ENCODE measurements at places on chromosomes 16 and 17.

DNA sequence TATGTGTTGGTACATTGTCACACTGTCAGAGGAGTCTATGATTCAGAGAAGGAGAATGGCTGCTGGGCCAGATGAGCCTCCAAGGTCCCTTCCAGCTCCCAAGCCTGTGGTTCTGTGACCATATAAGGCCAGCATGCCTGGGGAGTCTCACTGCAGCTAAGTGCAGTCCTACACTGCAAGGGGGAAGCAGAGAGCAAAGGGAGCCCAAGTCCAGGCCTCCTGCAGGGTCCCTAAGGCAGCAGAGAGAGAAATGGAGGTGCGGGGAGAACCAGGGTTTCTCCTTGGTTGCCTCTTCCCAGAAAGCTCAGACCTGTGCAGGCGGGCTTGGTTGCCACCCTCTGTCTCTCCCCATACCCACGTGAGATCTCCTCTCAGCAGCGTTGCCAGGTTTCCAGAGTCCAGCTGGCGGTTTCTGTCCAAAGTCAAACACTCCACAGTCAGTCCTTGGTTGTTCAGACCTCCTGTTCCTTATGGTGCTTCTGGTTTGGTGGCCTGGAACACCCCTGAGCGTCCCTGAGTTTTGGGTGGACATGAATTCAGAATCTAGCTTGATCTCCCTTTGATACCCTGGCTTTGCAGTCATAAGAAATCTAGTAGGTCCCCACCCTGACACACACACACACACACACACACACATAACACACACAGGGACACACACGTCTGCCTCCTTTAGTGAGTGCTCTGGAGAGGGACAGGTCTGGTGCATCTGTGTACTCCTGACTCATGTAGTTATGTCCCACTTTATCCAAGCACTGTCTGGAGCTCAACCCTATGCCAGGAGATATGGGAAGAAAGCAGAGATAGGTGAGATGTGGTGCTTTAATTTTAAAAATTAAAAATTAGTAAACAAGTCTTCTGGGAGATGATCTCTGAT lies 78.8 kb downstream of the GNAO1 start:
- DNase-seq, result peak; percentile 98

DNA sequence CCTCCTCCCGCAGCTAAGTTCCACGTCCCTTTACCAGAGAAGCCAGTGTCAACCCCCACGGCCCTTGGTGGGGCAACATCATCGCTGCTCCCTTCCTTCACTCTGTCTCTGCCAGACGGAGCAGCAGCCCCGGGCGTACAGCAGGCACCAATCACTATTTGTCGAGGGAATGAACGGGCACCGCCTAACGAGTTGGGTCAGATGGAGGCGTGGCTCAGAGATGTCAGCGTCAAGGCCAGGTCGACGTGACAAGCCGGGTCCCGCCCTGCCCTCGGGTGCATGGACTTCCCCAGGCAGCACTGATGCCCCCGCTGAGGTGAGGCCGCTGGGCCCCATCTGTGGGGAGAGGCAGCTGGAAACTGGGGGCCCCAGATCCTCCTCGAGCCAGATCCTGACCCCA lies 50.0 kb downstream of the CBFA2T3 start:
- DNase-seq, result no peak

GRCh38 chr16:27480761-27481160 lies 69.0 kb downstream of the GTF3C1 start:
- DNase-seq, result no peak

DNA sequence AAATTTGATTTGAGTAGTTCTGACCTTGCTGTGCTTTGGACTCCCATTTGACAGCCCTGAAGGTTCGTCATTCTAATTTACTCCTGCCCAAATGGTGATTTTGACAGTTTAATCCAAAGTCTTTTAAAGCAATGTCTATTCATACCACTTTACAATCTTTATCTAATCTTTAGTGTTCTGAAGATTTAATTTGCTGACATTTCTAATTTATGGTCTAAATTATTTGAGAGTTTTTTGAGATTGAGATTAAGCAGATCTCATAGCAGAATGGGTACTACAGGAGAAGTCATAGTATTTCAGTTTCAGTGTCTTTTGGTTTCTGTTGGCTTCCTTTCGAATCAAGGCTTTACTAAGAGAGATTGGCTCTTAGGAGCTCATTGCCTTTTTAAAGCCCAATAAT lies 32.6 kb upstream of the RASL10B start:
- no peak for DNase-seq

GRCh38 chr17:55437159-55437605 lies 15.5 kb upstream of the MMD start:
- no peak for DNase-seq

- DNase-seq, result no peak
These were observed 15.2 kb downstream of the BCAR1 start for GRCh38 chr16:75236232-75236631.

DNA sequence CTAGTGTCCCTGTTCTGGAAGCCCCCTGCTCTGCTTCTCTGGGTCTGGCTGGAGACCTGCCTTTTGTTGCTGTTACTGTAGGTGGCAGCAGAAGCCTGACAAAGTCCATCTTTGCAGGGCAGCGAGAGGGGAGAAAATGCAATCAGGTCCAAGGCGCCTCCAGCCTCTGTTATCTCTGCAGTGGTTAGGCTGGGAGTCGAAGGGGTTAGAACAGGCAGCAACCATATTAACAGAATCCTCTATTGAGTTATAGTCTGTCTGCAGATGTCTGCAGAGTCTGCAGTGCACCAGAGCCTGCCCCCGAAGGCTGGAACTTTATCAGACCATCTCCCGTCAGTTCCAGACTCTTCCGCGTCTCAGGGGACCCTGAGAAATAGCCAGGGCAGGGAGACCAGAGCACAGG lies 404.9 kb upstream of the EEF2KMT start:
- no peak for DNase-seq

DNA sequence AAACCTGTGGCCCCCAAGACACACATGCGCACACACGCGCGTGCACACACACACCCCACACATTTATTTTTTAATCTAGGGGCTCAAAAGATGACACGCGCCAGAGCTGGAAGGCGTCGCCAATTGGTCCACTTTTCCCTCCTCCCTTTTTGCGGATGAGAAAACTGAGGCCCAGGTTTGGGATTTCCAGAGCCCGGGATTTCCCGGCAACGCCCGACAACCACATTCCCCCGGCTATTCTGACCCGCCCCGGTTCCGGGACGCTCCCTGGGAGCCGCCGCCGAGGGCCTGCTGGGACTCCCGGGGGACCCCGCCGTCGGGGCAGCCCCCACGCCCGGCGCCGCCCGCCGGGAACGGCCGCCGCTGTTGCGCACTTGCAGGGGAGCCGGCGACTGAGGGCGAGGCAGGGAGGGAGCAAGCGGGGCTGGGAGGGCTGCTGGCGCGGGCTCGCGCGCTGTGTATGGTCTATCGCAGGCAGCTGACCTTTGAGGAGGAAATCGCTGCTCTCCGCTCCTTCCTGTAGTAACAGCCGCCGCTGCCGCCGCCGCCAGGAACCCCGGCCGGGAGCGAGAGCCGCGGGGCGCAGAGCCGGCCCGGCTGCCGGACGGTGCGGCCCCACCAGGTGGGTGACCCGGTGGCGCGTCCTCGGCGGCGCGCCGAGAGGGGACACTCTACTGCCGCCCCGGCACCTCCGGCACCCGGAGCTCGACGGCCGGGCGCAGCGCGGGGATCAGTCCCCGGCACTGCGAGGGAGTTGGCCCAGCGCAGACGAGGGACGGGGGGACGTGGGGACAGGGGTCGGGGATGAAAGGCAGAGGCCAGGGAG lies at the start of gene STAT5A:
Gene STAT5A (plus strand): TSS at position 522 of the 826 bp plus-strand sequence. CDS start 914 bp downstream, outside the sequence.
- DNase-seq, result peak; percentile 70

DNA sequence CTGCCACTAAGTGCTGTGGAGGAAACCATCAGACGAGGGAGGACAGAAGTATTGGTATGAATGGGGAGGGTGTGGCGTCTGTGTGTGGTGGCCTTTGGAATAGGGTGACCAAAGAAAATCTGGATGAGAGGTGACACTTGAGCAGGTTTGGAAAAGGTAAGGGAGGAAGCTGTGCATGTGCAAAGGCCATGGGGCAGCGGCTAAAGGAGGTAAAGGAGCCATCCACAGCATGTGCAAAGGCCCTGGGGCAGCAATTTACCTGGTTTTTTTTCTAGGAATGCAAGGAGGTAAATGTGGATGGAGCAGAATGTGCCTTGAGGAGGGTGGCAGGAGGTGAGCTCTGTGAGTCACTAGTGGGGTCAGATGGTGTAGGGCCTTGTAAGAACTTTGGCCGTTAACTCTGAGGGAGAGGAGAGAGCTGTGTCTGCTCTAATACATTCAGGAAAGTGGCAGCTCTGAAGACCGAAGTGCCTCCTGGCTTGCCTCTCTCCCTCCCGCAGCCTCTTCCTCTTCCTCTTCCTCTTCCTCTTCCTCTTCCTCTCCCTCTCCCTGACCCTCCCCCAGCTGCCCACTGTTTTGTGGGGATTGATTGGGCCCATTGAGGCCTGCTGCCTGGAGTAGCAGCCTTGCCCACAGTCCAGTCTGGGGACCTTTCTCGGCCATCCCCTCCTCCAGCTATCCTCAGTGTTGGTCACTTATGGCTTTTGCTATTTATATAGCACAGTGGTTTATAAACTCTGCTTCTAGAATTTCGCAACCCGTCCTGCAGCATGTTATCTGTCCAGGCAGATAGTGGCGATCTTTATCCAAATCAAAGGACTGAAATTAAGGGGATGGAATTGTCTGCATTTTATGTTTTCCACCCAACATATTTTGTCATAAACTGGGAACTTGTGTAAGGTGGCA lies 38.7 kb downstream of the CMIP start:
- no peak for DNase-seq

DNA sequence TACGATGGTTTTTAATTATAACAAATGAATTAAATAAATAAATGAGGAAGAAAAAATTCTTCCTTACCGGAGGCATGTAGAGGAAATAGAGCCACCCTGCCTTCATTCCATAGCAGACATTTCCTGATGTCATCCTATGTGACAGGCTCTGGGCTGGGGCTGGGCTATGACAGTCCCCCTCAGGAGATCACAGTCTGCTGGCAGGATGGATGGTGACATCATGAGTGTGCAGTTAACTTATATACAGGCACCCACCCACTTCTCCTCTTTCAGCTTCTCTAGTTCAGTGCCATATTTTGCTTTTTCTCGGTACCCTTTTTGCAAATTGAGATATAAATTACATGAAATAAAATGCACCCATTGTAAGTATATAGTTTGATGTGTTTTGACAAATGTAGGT lies 6.4 kb upstream of the CMTM3 start:
- no peak for DNase-seq

DNA sequence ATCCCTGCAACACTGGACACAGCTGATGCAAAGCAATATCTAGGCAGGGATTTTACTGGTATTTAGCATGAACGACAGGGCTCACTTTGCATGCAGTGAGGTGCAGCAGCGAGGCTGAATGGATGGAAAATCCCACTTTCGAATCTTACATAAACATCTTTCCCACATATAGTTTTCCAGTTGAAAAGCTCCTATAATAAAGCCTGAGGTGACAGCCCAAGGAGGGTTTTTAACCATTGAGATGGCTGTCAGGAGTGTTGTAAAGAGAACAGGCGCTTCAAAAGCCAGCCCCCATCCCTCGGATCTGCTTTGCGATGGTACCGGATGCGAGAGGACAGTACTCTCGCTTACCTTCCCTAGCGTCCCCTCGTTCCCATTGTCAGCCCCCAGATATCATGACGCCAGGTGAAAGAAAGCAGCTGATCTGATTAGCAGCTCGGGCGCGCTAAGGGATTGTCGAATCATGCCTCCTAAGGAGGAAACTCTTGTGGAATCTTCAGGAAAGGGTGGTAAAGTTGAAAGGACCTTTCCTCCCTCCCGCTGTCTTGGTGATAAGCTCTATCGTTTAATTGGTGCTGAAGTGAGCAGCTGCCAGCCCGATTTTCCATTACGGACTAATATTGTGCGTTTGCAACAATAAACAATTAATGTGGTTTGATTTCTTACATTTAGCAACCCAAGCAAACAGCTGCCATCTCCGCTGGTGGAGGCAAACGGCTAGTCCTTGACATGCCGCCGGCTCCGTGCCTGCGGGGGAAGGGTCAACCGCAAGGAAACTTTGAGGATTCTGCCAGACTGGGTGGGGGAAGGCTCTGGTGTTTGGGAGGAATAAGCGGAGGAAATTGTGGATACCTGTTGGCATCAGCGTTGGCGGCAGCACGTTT lies 1.8 kb downstream of the CDH8 start:
- DNase-seq, result peak; percentile 12

DNA sequence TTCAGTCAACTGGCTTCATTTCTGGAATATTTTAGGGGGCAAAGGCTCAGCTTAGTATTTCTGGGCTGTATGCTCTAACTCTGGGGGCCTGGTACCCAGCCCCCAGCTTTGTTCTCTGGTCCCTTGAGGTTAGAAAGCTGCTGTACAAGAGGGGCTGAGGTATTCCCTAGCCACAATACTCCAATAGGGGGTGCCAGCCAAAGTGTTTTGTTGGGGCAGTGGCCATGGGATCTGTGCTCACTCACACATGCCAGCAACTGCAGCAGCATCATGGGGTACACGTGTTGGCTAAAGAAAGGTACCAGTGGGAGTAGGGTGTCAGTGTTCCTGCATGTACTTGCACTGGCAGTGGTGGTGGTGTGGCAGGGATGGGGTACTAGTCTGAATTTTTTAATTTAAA lies 257.3 kb downstream of the CA10 start:
- DNase-seq, result no peak

GRCh38 chr16:53090591-53091411 lies 36.0 kb downstream of the CHD9 start:
- peak; percentile 99 for DNase-seq

DNA sequence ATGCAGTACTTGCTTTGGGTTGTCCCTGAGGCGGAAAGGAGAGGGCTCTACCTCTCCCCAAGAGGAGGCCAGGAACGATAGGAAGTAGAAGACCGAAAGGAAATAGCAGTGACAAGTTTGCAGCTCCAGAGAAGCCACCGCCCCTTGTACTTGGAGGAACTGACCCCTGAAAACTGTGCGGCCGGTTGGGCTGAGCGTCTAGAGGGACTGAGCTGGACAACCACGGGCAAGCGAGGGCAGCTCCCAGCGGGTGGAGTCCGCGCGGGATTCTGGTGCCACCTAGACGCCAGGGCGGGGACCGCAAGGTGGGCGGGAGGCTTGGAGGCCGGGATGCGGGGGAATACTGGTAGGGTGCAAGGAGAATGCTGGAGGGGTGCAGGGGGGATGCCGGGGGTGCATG lies 1.3 kb upstream of the SLC6A4 start:
- DNase-seq, result no peak

GRCh38 chr16:65789161-65789945 lies 577.1 kb upstream of the CDH5 start:
- no peak for DNase-seq

DNA sequence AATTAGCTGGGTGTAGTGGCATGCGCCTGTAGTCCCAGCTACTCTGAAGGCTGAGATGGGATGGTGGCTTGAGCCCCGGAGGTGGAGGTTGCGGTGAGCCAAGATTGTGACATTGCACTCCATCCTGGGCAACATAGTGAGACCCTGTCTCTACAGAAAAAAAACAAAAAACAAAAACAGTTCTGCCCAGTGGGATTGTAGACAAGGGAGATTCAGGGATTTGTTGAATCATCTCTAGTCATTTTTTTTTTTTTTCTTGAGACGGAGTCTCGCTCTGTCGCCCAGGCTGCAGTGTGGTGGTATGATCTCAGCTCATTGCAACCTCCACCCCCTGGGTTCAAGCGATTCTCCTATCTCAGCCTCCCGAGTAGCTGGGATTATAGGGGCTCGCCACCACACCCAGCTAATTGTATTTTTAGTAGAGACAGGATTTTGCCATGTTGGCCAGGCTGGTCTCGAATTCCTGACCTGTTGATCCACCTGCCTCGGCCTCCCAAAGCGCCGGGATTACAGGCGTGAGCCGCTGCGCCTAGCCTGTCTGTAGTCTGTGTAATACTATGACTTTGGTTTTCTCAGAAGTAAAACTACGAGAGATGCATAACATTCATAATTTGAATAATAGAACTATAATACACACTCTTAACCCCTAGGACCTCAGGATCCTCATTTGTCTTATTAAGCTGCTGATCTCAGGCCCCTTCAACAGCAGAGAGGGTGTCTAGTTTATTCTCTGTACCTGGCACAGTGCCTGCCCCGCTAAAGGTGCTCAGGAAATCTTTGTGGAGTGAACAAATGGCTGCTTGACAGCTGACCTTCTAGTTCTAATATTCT lies 1.4 kb downstream of the TEN1 start:
- peak; percentile 6 for DNase-seq
